ENCODE measurements at places on chromosomes 12 and 14. TPM values are rescaled to one million over a fixed set of nuclear protein-coding genes. Genes with fewer than 3 reads are reported as not detected.

TTC6 gene
- 0.29 TPM for total RNA-seq

NID2 gene
- 28.0 TPM for total RNA-seq

KRT72 gene
- not detected for total RNA-seq

AQP6 gene
- not detected for total RNA-seq

NKX2-1 gene
- 0.10 TPM for total RNA-seq

TMEM229B gene
- 0.21 TPM for total RNA-seq

KRT3 gene
- total RNA-seq: 0.03 TPM
